ENCODE measurements at places on chromosomes 12 and 14. TPM values are rescaled to one million over a fixed set of nuclear protein-coding genes. Genes with fewer than 3 reads are reported as not detected.

The SIRT4 gene
- 2.0 TPM for polyA plus RNA-seq

The C3AR1 gene
- polyA plus RNA-seq: 4.2 TPM

The GPR132 gene
- 0.72 TPM for polyA plus RNA-seq

The PMEL gene
- 12.5 TPM for polyA plus RNA-seq

The MYO1H gene
- polyA plus RNA-seq: 0.10 TPM

The RDH16 gene
- not detected for polyA plus RNA-seq

The ATF7 gene
- 57.3 TPM for polyA plus RNA-seq

The PIWIL1 gene
- not detected for polyA plus RNA-seq

The TMEM179 gene
- 0.81 TPM for polyA plus RNA-seq

The CCDC92 gene
- 23.8 TPM for polyA plus RNA-seq

The SYNE3 gene
- polyA plus RNA-seq: 40.4 TPM

The ZFHX2 gene
- polyA plus RNA-seq: 1.7 TPM

The ZNF605 gene
- 13.6 TPM for polyA plus RNA-seq

The COCH gene
- polyA plus RNA-seq: not detected

The PTCSC3 gene
- polyA plus RNA-seq: not detected

The OTX2 gene
- polyA plus RNA-seq: not detected

The B3GNT4 gene
- polyA plus RNA-seq: 0.47 TPM

All from muscle of arm (tissue), 14 donors.